ENCODE measurements at places on chromosomes 5 and 9. TPM values are rescaled to one million over a fixed set of nuclear protein-coding genes. Genes with fewer than 3 reads are reported as not detected.

The FRMPD1 gene
- not detected for total RNA-seq

The DBH gene
- total RNA-seq, result not detected

The LRRC19 gene
- not detected for total RNA-seq

The PELO gene
- total RNA-seq, result 20.4 TPM

The NMUR2 gene
- not detected for total RNA-seq

The SPINK13 gene
- not detected for total RNA-seq

The NIPAL4 gene
- not detected for total RNA-seq

The MELK gene
- 23.3 TPM for total RNA-seq

The ASB6 gene
- total RNA-seq, result 22.9 TPM

The SLCO6A1 gene
- not detected for total RNA-seq

The CBY3 gene
- total RNA-seq, result not detected

The CNTNAP3 gene
- not detected for total RNA-seq

The PDLIM4 gene
- total RNA-seq, result 84.4 TPM

The TSLP gene
- not detected for total RNA-seq

The IRGM gene
- total RNA-seq, result not detected

The NFIB gene
- total RNA-seq, result 5.3 TPM

The LHX6 gene
- not detected for total RNA-seq

The PCDHB5 gene
- total RNA-seq, result 1.3 TPM

The FOXD4L4 gene
- total RNA-seq, result not detected
